ENCODE measurements at places on chromosomes 3 and 15. TPM values are rescaled to one million over a fixed set of nuclear protein-coding genes. Genes with fewer than 3 reads are reported as not detected.
A peak's percentile ranks its signal among the peaks of the same experiment; 100 is the strongest.

TRH gene
- total RNA-seq = not detected

OR4F15 gene
- 0.16 TPM for total RNA-seq

CCDC191 gene
- 5.1 TPM for total RNA-seq

FBXL22 gene
- 2.7 TPM for total RNA-seq

EXD1 gene
- not detected for total RNA-seq

SLC33A1 gene
- 32.4 TPM for total RNA-seq

PDE12 gene
- 35.5 TPM for total RNA-seq

SLC28A1 gene
- total RNA-seq = not detected

STAB1 gene
- total RNA-seq = 29.2 TPM

CYB561D2 gene
- 23.3 TPM for total RNA-seq

CCNL1 gene
- 374 TPM for total RNA-seq

DNA sequence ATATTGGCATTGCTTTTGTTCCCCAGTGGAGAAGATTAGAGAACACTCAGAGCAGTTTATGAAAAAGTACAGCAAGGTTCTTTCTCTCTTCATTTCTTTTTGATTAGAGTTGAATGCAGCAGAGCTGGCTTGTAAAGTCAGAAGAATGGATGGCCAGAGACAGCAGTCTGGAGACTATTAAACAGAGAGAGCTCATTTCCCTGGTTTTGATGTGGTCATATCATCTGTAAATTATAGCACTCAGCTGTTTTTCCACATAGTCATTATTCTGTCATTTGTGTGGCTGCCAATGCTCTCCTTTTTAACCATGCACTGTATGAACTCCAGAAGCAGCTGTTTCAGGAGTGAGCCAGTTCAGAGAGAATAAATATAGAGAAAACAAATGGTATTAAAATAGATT is 177.4 kb upstream of the CRBN start:
- no peak overlapping the region for H3K4me3 ChIP-seq
- no peaks in the 10 kb centered on the region for H3K36me3 ChIP-seq
- no peaks in the 10 kb centered on the region for H3K4me1 ChIP-seq
- no peaks in the 10 kb centered on the region for H3K27me3 ChIP-seq

DNA sequence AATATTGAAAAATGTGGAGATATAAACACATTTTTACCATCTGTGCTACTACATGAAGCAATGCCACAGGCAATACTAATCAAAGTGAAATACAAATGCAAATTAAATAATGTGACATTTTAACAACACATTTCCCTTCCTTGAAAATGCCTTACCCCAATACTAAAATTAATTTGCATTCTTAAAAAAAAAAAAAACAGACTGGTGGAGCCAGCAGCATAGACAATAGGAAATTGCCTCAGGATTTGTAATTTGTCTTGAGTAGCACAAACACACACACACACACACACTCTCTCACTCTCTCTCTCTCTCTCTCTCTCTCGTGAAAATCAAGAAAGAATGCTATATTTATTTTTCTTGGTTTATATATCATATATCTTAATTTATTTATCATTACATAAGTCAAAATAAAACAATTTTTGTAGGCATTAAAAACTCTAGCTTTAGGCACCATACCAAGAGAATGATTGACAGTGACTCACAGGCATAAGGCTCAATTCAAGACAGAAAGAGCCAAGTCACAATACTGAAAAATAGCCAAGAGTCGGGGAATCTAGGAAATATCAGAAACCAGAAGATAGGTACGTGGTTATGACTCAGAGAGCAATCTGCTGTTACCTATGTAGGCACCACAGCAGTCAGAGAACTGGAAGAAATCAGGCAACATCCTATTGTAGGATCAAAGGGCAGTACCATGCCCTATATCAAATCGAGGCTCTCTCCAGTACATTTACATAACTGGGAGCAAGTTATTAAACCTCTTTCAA is 23.0 kb downstream of the SUCNR1 start:
- no peak for DNase-seq
- H3K4me3 ChIP-seq = no peak overlapping the region
- no peak overlapping the region for H3K27ac ChIP-seq
- H3K36me3 ChIP-seq = no peaks in the 10 kb centered on the region
- H3K27me3 ChIP-seq = no peaks in the 10 kb centered on the region

DNA sequence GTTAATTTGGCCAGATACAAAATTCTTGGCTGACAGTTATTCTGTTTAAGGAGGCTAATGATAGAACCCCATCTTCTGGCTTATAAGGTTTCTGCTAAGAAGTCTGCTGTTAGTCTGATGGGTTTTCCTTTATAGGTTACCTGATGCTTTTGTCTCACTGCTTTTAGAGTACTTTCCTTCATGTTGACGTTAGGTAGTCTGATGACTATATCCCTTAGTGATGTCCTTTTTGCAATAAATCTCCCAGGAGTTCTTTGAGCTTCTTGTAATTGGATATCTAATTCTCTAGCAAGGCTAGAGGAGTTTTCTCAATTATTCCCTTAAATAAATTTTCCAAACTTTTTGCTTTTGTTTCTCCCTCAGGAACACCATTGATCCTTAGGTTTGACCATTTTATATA is 114.1 kb upstream of the CDIN1 start:
- H3K4me1 ChIP-seq = no peaks in the 10 kb centered on the region
- DNase-seq = no peak
- H3K27ac ChIP-seq = no peak overlapping the region

DNA sequence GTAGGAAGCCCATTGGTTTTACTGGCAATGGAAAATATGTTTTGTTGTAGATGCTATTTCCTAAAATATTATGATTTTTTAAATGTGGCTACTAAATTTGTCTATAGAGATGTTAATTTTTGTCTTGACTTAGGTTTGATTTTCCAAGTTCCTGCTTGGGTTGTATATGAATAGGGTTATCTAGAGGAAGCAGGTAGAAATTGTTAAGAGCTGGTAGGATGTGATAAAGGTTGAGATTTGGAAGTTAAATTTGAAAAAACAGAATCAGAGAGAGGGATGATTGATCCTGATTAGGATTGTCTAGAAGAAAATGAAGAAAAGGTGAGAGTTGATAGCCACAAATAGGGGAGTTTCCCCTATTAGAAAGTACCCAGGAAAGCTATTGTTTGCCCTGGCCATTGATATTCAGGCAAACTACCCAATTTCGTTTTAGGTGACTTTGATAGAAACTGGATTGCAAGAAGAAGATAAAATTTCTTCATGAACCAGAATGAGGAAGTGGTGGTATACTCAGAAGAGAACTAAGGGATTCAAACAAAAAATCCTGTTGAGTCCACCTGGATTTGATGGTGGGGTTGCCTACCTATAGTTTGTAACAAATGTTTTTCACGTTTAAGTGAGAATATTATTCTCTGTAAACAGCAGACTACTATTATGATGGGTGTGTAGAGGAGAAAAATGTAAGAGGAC is 91.2 kb upstream of the PHLDB2 start:
- no peaks in the 10 kb centered on the region for H3K36me3 ChIP-seq
- DNase-seq = no peak
- H3K27me3 ChIP-seq = no peaks in the 10 kb centered on the region

GRCh38 chr15:100264994-100265640 is 76.7 kb downstream of the ADAMTS17 start:
- no peak for DNase-seq
- no peak overlapping the region for H3K27ac ChIP-seq
- H3K4me3 ChIP-seq = no peak overlapping the region
- H3K4me1 ChIP-seq = no peaks in the 10 kb centered on the region
- no peaks in the 10 kb centered on the region for H3K36me3 ChIP-seq

- H3K4me3 ChIP-seq = no peak overlapping the region
- DNase-seq = peak; percentile 27
- H3K27ac ChIP-seq = no peak overlapping the region
- H3K36me3 ChIP-seq = no peaks in the 10 kb centered on the region
Measured at GRCh38 chr15:77634266-77634962, 1.7 kb upstream of the LINGO1 start.

DNA sequence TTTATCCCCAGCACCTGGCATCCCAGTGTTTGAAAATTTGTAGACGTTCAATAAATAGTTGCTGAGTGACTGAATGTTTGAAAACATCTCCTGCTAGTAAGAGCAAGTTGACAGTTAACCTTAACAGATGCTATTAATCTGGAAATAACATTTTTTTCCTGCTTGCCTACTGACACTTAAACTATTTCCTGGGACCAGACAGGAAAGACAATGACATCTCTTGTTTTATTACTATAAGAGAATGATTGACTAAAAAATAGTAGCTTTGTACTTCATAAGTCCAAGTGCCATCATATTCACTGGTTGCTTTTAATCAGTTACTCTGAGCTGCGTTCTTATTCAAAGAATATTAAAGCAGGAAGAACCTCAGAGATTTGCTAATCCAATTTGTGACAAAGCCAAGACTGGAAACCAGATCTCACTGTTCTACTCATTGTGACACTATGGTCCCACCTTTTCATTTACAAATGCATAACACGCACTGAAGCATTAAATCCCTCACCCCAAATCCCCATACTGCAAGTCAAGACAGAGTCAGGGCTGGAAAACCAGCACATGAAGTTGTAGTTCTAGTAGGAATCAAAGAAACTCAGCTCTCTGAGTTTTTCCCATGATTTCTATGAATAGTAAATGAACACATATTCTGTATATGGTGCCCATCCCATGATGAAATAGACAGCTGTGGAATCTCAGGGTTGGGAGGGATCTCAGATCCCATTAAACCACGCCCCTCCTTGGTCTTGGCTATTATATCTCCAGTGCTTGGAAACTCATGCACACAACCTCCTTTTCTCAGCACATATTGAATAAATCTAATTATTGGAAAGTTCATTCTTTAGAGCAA is 212.7 kb upstream of the P2RY1 start:
- no peaks in the 10 kb centered on the region for H3K36me3 ChIP-seq
- no peak overlapping the region for H3K4me3 ChIP-seq
- H3K27ac ChIP-seq = no peak overlapping the region

DNA sequence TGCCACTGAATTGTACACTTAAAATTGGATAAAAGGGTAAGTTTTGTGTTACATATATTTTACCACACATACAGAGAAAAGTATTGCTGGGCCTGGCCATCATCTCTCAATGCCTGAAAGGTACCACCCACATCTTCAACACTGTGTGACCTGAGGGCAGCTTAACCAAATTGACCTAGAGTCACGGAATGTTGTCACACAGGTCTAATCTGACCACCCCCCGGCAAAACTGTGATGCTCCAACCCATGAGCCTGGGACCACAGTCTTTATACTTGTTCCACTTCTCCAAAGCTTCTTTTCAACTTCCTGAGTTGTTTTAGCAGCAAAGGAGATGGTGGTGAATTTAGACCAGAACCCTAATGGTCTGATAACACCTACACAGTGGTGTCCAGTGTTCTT is 210.3 kb upstream of the TPM1 start:
- no peak overlapping the region for H3K4me3 ChIP-seq
- no peaks in the 10 kb centered on the region for H3K36me3 ChIP-seq
- H3K27ac ChIP-seq = no peak overlapping the region
- DNase-seq = no peak

DNA sequence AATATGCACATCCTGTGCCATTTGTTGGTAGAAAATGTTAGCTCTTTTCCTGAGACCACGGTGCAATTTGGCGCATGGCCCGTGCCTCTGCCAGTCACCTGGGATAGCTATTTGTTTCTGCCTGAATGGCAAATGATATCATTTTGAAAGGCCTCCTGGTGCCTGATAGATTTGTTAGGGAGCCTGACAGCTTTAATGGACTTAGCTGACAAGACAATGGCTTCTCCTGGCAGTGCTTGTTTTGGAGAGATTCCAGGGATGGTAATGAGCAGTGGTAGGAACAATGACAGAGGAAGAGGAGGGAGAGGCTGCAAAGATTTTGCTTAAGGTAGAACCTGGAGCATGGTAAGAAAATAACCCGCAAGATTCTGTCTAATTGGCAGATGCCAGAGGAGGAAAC is 268.5 kb downstream of the CLSTN2 start:
- no peak for DNase-seq
- no peak overlapping the region for H3K27ac ChIP-seq
- H3K4me1 ChIP-seq = no peaks in the 10 kb centered on the region
- no peaks in the 10 kb centered on the region for H3K36me3 ChIP-seq
- no peak overlapping the region for H3K4me3 ChIP-seq

GRCh38 chr15:24734396-24734795 is 58.8 kb downstream of the NPAP1 start:
- H3K27ac ChIP-seq = no peak overlapping the region
- H3K4me1 ChIP-seq = no peaks in the 10 kb centered on the region
- no peak overlapping the region for H3K4me3 ChIP-seq
- DNase-seq = no peak
- H3K27me3 ChIP-seq = no peaks in the 10 kb centered on the region

- H3K27ac ChIP-seq = peak overlapping the region; percentile 64
- H3K27me3 ChIP-seq = no peaks in the 10 kb centered on the region
- peaks cover 25% of the 10 kb centered on the region for H3K4me1 ChIP-seq
Measured at GRCh38 chr3:120597445-120598049, 1.4 kb downstream of the NDUFB4 start.

DNA sequence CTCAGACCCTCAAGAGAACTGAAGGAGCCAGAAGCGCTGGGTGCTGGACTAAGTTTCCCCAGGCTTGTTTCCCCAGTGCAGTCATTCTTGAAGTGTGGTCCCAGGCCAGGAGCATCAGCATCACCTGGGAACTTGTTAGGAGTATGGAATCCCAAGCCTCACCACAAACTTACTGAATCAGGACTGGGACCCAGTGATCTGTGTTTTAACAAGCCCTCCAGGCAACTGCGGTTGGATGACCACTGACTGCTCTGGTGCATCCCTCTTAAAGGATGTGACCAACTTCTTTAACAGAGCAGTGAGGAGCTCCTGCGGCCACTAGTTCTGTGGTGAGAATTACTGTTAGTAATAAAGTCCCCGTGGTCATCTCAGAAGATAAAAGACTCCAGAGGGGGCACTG is 62.4 kb upstream of the DAZL start:
- H3K4me3 ChIP-seq = no peak overlapping the region
- DNase-seq = no peak
- H3K27ac ChIP-seq = no peak overlapping the region
- H3K4me1 ChIP-seq = no peaks in the 10 kb centered on the region
- H3K27me3 ChIP-seq = no peaks in the 10 kb centered on the region

DNA sequence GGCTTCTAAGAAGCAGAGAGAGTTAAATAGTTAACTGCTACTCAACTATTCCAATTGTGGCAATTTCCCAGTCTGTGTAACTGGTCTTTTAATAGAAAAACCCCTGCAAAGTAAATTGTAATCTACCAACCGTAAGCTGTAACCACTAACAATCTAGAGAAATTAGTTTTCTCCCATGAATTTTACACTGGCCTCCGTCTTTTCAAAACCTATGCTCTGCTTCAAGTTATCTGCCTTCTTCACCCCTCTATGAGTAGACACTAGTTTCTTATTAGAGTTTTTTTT is 42.6 kb downstream of the LRRFIP2 start:
- DNase-seq = no peak
- H3K4me1 ChIP-seq = no peaks in the 10 kb centered on the region
- H3K27me3 ChIP-seq = no peaks in the 10 kb centered on the region
- no peaks in the 10 kb centered on the region for H3K36me3 ChIP-seq
- no peak overlapping the region for H3K27ac ChIP-seq

GRCh38 chr3:99009851-99010250 is 108.4 kb upstream of the DCBLD2 start:
- no peaks in the 10 kb centered on the region for H3K27me3 ChIP-seq
- H3K36me3 ChIP-seq = no peaks in the 10 kb centered on the region
- no peak overlapping the region for H3K4me3 ChIP-seq
- no peaks in the 10 kb centered on the region for H3K4me1 ChIP-seq

- no peaks in the 10 kb centered on the region for H3K36me3 ChIP-seq
- peaks cover 73% of the 10 kb centered on the region for H3K4me1 ChIP-seq
- H3K27ac ChIP-seq = peak overlapping the region; percentile 74
- no peak overlapping the region for H3K4me3 ChIP-seq
- no peaks in the 10 kb centered on the region for H3K27me3 ChIP-seq
Measured at GRCh38 chr15:77017761-77018720, 23.1 kb downstream of the PSTPIP1 start.

- no peak overlapping the region for H3K27ac ChIP-seq
- H3K27me3 ChIP-seq = peaks cover 9% of the 10 kb centered on the region
- H3K4me1 ChIP-seq = no peaks in the 10 kb centered on the region
Measured at GRCh38 chr15:40511472-40512133, 40.8 kb downstream of the CHST14 start.
